ENCODE measurements at places on chromosomes 3 and 15.

DNA sequence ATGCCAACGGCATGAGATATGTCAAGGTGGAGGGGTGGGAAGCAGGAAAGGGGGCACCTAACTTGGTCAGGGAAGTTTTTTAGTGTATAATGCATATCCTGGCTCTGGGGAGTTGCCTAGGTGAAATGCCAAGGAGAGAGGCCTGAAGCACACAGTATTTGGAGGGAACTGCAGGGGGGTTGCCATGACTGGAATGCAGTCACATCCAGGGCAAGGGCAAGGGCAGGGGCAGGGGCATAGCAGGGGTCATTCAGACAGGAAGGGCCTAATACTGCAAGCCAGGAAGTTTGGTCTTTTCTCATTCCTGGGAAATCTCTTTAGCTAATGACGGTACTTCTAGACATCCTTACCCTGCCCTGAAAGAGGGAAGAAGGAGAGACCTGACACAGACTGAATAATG is 60.5 kb downstream of the MYRIP start:
- no peak for DNase-seq

- no peak for DNase-seq
These were observed 300.0 kb upstream of the CTNNB1 start for GRCh38 chr3:40899286-40899712.

DNA sequence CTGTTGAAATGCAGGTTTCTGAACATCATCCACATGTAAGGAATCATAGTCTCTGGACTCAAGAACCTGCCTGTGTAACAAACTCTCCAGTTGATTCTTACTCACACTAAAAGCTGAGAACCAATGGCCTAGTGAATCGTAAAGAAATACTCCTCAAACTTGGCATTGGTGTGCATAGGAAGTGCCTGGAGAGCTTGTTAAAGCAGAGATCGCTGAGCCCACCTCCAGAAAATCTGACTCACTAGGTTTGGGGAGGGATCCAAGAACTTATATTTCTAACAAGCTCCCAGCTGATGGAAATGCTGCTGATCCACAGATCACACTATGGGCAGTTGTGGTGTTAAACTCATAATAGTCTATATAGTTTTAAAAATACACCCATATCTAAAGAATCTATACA is 55.8 kb upstream of the LMCD1 start:
- no peak for DNase-seq

GRCh38 chr3:59818033-59818918 is 768.5 kb upstream of the CFAP20DC start:
- no peak for DNase-seq

DNA sequence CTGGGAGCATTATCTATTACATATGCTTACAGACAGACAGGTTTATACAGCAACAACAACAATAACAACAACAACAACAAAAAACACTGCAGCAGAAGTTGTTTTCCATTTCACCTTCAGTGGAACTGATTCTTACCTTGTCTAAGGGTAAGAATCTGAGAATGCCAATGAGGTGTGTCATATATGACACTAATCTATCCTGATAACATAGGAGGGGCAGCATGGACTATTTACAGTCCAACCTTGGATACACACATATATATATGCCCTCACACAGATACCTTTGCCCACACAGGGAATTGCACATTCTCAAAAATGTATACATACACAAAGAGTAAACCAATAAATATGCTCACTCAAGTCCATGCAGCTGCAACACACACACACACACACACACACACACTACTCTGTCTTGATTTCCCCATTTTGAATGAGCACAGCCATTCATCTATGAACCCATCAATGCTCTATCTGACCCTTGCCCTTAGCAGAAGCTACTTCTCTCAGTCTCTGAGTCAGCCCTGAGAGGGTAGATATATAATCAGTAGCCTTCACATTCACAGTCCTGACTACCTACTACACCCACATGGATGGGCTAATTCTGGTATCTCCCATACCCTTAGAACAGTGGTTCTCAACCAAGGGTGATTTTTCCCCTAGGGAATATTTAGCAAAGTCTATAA is 9.7 kb upstream of the TRANK1 start:
- no peak for DNase-seq

DNA sequence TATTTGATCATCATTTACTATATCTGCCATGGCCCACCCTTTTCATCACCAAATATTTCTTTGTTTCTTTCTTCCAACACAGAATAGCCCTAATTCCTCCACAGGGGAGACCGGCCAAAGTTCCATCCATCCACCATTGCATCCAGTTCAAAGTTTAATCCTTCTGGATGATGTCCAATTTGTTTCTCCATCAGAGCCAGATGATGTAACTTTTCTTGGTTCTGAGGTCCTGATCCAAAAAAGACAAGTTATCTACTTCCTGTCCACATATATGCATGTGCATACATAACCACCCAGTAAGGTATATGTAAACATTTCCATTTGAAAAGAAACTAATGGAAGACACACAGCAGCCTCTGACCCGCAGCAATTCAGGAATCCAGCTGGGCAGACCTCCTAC is 237.3 kb downstream of the SHOX2 start:
- DNase-seq: no peak

- no peak for DNase-seq
These were observed 55.2 kb downstream of the ARNT2 start for GRCh38 chr15:80459380-80459779.

DNA sequence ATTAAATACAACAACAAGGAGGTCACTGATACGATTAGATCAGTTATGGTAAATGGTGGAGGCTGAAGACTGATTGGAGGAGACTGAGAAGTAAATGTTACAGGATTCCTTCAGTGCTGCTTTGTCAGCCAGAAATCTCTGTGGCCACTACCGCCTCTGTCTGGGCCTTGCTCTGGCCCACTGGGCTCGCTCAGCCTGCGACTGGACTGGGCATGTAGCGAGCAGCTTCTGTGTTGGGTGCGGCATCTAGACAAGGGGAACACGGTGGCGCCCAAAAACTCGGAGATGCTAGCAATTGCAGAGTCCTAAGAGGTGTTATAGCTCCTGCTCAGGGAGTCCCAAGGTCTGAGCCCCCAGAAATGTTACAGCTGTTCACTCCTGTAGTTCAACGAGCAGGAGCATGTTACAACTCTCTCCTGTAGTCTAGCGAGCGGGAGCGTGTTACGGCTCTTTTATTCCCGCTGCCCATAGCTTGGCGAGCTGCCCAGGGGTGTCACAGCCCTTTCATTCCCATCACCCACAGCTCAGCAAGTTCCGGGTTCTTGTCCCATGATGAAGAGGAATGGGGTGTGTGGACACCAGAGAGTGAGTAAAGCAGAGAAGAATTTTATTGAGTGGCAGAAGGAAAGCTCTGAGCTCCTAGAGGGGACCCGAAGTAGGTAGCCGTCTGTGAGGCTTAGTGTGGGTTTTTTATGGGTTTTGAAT is 24.7 kb downstream of the SLC15A2 start:
- no peak for DNase-seq

- no peak for DNase-seq
These were observed 143.3 kb downstream of the KLF13 start for GRCh38 chr15:31469786-31470525.

GRCh38 chr3:195117978-195118581 is 152.9 kb downstream of the XXYLT1 start:
- no peak for DNase-seq

DNA sequence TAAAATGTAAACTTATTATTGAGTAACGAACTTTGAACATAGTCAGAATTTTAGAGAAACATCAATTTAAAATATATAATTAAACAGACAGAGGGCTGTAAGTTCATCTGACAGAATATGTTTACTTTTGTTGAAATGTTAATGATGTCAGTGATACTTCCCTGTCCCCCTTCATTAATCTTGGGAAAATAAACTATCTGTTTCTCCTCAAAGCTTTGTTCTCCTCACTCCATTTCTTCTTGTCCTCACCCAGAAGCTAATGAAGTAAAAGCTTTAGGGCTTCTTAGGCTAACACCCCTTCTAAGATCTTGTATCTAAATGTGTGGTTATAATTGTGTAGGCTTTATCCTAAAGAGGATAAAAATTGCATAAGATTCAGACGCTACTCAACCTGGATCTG is 1031.8 kb downstream of the FHIT start:
- DNase-seq: no peak

- no peak for DNase-seq
These were observed 123.6 kb upstream of the GALNT15 start for GRCh38 chr3:16050641-16051467.

- DNase-seq: no peak
These were observed 56.5 kb downstream of the NEK11 start for GRCh38 chr3:131082871-131083863.

DNA sequence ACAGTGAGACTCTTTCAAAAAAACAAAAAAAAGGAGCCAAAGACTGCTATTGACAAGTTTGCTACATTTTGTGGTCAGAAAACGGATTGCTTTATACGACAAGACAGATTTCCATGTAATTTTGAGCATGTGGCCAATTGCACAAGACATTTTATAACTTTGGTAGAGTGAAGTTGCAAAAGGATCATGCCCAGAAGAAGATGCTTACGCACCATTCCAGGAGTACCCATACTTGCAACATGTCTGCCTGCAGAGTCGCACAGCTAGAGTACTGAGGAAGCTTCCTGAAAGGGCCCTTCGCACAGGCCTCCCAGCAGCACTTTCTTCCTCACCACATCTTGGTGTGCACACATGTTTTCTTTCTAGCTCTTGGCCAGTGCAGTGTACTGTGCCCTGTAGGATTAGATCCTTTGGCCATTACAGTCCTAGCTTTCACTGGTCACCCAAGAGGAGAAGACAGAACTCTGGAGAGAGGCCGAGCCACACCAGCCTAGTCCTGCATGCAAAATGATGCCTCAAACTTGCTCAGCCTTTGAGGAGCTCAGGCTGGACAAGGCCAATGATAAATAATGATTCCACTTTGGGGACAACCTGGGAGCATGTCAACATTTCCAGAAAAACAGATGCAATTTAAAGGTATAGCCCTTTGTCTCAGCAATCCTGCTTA is 11.7 kb downstream of the CHDH start:
- DNase-seq: no peak
